ENCODE measurements at places on chromosomes 13 and 19. TPM values are rescaled to one million over a fixed set of nuclear protein-coding genes. Genes with fewer than 3 reads are reported as not detected.

The ANKLE1 gene
- total RNA-seq = 59.4 TPM

The MEF2B gene
- total RNA-seq = 295 TPM

The GPR180 gene
- total RNA-seq = 4.1 TPM

The DACH1 gene
- not detected for total RNA-seq

The CACNG6 gene
- 1.8 TPM for total RNA-seq

The PTH2 gene
- total RNA-seq = not detected

The ZNF486 gene
- 0.09 TPM for total RNA-seq

The NOVA2 gene
- total RNA-seq = 0.19 TPM

The TMEM221 gene
- total RNA-seq = not detected

The SLC25A30 gene
- total RNA-seq = 0.78 TPM

The PPP6R1 gene
- total RNA-seq = 161 TPM

The DOCK6 gene
- total RNA-seq = 78.2 TPM

The EPS8L1 gene
- total RNA-seq = 10.6 TPM

Measured in OCI-LY7 (cell line).